ENCODE measurements at places on chromosomes 2 and 18. TPM values are rescaled to one million over a fixed set of nuclear protein-coding genes. Genes with fewer than 3 reads are reported as not detected.

DNA sequence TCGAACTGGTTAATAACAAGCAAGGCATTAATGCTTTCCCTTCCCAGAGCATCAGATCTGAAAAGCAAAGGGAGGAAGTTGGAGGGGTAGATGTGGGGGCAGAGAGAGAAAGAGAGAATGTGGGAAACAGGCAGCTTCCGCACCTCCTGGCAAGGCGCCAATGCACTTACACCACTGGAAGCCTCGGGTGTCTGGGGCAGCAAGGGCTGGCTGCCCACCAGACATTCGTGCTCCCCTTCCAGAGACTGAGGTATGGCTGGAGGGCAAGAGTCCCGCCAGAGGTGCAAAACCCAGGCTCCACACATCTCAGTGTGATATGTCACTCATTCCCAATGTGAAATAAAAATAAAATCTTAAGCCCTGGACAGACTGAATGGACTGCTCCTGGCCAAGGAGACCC, 46.4 kb downstream of the TEX51 start:
- DNase-seq, result no peak

Gene SKA1
- total RNA-seq, result 48.2 TPM

GRCh38 chr18:47594621-47595086, 335.8 kb downstream of the SMAD2 start:
- DNase-seq, result no peak

DNA sequence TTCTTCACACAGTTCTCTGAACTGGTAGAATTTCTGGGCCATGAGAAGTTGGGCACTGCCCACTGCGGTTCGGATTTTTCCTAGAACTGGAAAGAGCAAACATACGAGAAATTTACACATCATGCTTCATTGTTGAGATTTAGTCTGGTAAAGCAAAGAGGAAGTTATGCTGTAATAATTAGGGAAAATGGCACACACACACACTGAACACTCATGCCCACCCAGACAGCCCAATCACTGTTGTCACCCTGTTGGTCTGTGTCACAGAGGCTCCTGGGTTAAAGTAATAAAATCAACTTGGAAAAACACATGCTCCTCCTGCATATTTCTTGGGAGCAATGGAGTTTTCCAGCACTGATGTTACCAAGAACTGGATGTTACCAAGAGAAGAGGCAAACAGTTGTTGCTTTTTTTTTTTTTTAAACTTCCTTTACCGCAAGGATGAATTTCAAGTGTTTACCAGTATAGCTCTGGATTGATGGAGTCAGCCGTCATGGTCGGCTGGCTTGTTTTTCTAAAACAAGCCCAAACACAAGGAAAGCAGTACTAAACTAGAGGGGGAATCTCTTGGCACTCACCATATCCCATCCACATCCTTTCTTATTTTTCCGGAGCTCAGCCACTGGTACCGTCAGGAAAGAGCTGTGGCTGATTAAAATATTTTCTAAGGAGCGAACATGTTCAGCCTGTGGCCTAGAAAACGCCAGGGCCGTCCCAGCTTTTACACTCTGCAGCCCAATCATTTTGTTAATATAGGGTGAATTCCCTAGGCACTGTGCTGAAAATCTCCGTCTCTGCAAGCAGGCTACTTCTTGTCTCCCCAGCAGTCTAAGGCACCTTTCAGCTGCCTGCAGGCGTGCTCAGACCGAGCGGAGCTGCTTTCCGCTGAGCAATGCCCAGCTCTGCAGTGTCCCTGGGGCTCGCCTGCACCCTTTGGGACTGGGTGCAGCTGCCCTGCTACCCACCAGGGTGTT, 58.9 kb downstream of the TGIF1 start:
- no peak for DNase-seq

DNA sequence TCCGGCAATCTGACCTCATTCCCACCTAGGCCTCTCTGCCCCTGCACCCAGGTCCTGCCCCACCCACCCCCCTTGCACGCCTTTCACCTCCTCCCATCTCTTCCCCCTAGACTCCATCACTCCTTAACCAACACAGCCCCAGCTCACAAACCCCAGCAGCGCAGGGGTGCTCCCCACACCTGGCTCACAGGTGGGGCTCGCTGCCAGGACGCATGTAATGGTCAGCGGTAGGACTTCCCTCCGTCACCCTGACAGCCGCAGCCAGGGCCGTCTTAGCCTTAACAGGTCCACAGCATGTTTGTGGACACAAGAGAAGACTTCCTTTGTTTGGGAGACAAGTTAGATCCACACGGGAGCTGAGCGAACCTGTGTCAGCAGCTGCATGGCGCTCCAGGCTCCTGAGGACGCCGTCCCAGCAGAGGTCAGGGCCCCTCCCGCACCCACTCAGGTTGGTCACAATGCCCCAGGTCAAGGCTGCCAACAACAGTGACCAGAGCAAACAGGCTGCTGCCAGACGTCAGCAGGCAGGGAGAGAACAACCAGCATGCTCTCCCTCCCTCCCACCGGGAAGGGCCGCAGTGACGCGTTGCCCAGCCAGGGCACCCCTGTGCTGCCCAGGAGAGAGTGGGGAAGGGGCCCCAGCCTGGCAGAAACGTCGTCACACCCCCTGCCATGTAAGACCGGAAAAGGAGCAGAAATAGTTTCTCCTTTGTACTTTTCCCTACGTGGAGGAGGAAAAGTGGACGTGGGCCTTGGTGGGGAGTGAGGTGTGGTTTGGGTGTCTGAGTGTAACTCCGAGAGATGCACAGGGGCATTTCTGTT, 68.0 kb downstream of the PXDN start:
- no peak for DNase-seq

- no peak for DNase-seq
Observed at GRCh38 chr18:9616049-9616448, 1.7 kb upstream of the PPP4R1 start.

- DNase-seq, result no peak
Observed at GRCh38 chr18:79411614-79412526, 16.1 kb downstream of the NFATC1 start.

DNA sequence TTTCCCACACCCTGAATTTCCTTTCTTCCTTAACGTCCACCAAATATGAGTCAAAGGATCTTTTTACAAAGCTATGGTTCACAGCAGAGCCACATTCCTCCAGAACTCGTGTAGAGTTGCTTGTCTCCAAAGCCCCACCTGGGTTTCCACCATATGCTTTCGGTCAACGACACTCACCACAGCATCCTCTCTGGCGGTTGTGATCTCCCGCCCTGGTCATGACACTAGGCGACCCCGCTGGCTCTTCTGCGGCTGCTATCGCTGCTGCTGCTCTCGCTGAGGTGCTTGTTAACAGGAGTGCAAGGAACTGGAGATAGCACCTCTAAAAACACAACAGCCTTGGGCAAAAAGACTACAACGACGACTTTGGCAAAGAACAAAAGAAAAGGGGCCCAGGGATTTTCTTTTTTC, 340 bp downstream of the SLC40A1 start:
- peak; percentile 13 for DNase-seq

Gene GRHL1
- 2.2 TPM for total RNA-seq

- no peak for DNase-seq
Observed at GRCh38 chr18:35067454-35067853, 26.2 kb downstream of the MAPRE2 start.

DNA sequence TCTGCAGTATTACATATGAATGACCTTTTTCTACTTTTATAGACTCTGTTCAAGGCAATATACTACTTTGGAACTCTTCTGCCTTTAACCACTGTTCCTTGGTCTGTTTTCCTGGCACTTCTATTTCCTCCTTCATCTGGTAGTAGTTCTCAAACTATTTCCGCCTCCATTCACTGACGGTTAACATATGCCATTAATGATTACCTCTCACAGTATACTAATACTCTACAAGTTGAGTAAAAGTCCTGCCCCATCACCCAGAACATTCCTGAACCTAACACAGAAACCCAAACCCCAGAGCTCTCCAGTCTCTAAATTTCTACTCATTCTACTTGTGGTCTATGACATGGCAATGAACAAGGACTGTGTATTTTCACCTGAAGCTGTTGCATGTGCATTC, 4.5 kb downstream of the GFPT1 start:
- no peak for DNase-seq

DNA sequence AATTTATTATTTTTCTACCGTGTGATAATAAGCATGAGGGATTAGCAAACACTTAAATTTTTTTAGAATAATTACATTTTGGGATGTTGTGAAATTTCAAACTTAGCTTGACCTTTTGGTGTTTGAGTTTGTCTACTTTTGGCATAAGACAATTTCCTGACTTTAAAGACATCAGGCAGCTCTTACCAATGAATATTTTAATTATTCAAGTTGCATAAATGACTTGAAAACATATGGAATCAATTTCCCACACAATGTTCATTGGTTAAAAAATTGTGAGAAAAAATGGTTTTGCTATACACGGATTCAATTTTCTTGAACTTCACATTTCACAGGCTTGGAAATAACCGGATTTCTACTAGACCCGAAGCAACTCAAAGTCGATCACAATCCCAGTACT, 243.4 kb downstream of the IKZF2 start:
- no peak for DNase-seq

DNA sequence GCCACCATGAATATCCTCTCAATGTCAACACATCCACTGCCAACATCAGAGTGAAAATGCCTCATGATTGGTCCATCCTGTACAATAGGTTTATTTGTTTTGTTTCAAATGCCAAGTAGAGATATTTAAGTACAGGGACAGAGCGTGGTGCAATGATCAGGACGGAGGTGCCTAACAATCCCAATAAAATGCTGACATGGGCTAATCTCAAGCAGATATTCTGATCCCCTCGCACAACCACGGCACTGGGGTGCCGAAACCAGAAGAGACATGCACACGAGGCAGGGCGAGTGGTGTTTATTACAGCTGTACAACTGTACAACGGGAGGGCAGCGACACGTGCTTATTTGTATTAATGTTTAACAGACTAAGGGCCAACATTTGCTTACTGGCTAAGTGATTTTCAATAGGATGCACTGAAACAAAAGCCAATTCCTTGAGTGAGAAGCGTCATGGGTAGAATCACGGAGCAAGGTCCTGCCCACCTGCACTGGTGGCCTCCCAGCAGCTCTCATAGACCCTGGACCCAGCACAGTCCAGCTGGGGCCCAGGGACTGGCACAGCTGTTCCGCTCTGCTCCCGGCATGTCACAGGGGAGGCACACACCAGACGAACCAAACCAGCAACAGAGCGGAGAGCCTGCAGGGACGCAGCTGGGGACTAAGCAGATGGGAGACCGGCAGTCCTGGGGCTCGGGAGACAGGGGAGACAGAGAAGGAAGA, 101.4 kb downstream of the HDAC4 start:
- DNase-seq, result no peak

GRCh38 chr18:59605633-59606192, 91.5 kb downstream of the CCBE1 start:
- no peak for DNase-seq

- DNase-seq, result no peak
Observed at GRCh38 chr18:56815926-56816325, 164.8 kb downstream of the WDR7 start.

Gene AMER3
- total RNA-seq, result not detected

DNA sequence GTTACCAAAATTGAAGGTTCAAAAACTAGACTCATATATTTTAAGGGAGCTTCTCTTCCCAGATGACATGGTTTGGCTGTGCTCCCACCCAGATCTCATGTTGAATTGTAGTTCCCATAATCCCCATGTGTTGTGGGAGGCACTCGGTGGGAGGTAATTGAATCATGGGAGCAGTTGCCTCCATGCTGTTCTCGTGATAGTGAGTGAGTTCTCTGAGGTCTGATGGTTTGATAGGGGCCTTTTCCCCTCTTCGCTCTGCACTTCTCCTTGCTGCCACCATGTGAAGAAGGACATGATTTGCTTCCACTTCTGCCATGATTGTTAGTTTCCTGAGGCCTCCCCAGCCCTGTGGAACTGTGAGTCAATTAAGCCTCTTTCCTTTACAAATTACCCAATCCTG, 140.1 kb downstream of the MAIP1 start:
- peak; percentile 10 for DNase-seq

GRCh38 chr2:27296481-27296880, 11.8 kb downstream of the UCN start:
- DNase-seq, result no peak

Gene ANO7
- 0.69 TPM for total RNA-seq

Gene REEP1
- total RNA-seq, result 4.1 TPM

Gene KLHL41
- 0.51 TPM for total RNA-seq

DNA sequence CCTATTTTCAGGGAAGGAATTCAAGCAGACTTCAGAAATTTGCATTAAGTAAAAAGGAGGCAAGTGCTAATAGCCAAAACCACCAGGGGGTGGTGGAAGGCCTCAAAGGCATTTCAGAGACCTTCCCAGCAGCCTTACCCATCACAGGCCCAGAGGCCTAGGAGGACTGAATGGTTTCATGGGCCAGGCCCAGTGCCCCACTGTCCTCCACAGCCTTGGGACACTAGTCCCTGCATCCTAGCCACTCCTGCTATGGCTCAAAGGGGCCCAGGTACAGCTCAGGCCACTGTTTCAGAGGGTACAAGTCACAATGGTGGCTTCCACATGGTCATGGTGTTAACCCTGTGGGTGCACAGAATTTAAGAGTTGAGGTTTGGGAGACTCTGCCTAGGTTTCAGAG, 58.6 kb upstream of the CHAC2 start:
- no peak for DNase-seq

GRCh38 chr2:112108178-112108832, 29.9 kb upstream of the FBLN7 start:
- DNase-seq, result no peak

Gene C2orf66
- total RNA-seq, result not detected

DNA sequence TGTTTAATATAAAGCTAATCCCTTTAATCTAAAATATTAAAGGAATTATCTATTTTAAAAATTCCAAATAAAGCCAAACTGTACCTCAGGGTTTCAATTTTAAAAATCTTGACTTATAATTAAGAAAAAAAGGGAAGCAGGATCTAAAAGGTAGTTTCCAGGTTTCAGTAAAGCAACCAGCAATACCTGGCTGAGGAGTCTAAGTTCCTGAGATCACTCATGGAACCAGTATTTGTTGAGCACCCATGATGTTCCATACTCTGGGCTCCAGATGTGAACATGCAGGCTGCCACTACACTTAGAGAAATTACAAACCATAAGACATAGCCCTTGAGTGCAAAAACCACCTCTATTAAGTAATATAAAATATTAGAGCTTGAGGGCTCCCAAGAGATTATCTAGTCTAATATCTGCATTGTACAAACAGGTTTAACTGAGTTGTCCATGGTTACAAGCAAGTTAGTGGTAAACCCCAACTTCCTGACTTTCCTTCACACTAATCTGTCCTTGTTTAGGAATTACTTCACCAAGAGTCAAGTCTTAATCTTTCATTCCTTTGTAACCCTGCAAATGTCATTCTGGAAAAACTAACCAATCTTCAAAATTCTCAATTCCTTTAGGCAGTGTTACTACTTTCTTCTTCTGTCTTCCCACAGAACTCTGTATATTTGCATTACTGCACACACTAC, 49.2 kb downstream of the CLASP1 start:
- no peak for DNase-seq

Gene KCNF1
- total RNA-seq, result not detected

Gene KLHL29
- total RNA-seq, result 4.6 TPM

Gene SERPINB13
- total RNA-seq, result not detected

Gene CABYR
- 1.4 TPM for total RNA-seq

DNA sequence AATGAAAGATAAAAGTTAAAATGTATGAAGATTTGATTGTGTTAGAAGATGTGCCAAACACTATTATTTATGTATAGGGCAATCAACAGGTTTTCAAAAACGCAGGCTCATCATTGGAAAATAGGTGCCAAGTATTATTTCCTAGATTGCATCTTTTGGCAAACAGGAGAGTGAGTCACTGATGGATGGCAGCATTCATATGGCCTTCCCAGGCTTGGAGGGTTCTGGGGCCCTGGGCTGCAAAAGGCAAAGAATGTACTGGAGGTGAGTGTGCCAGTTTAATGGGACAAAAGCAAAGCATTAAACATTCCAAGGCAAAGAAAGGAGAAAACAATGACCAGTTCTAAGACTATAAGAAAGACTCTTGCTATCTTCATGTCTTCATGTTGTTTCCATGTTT, 379.4 kb downstream of the RIT2 start:
- DNase-seq, result no peak
